A549 treated with CORT108297 at 1 μM for 4 hours (cell line): ENCODE measurements at places on chromosomes 11 and 22. TPM values are rescaled to one million over a fixed set of nuclear protein-coding genes. Genes with fewer than 3 reads are reported as not detected.

The DHCR7 gene
- 41.9 to 51.9 TPM (median 51.1 TPM) in 5 replicates for total RNA-seq

The NAP1L4 gene
- total RNA-seq: 112 to 140 TPM (median 122 TPM) in 5 replicates

The PRRG4 gene
- total RNA-seq: 0.57 to 0.76 TPM (median 0.72 TPM) in 5 replicates

The SF3B2 gene
- total RNA-seq: 166 to 184 TPM (median 170 TPM) in 5 replicates

The ANO5 gene
- total RNA-seq: 1.4 to 2.0 TPM (median 1.9 TPM) in 5 replicates

The HEPACAM gene
- not detected in 5 replicates for total RNA-seq

The MYBPC3 gene
- total RNA-seq: 0.07 to 0.09 TPM (median 0.07 TPM) in 5 replicates

The TMPRSS13 gene
- total RNA-seq: not detected in 5 replicates

The UBE4A gene
- total RNA-seq: 8.8 to 11.4 TPM (median 9.7 TPM) in 5 replicates

The POU2AF3 gene
- 0.73 to 1.3 TPM (median 0.79 TPM) in 5 replicates for total RNA-seq

The OR56A1 gene
- not detected in 5 replicates for total RNA-seq

The MRGPRX4 gene
- total RNA-seq: not detected in 5 replicates

The PRR5L gene
- 9.9 to 12.6 TPM (median 11.2 TPM) in 5 replicates for total RNA-seq

The TMEM121B gene
- total RNA-seq: 0.05 to 0.16 TPM (median 0.09 TPM) in 5 replicates

The IFITM1 gene
- 0.22 to 0.64 TPM (median 0.39 TPM) in 5 replicates for total RNA-seq

The ANKK1 gene
- 0.03 to 0.05 TPM (median 0.04 TPM) in 3 of 5 replicates, not detected in the others for total RNA-seq

The CATSPER1 gene
- total RNA-seq: 1.4 to 1.9 TPM (median 1.8 TPM) in 5 replicates

The ZNF214 gene
- 0.57 to 1.1 TPM (median 0.79 TPM) in 5 replicates for total RNA-seq
